ENCODE measurements at places on chromosomes 12 and 14.
A peak's percentile ranks its signal among the peaks of the same experiment; 100 is the strongest.

GRCh38 chr14:37230551-37231194 is 32.9 kb downstream of the MIPOL1 start:
- DNase-seq: peak; percentile 87

GRCh38 chr12:18583655-18584054 is 154.2 kb downstream of the PLCZ1 start:
- DNase-seq: no peak

DNA sequence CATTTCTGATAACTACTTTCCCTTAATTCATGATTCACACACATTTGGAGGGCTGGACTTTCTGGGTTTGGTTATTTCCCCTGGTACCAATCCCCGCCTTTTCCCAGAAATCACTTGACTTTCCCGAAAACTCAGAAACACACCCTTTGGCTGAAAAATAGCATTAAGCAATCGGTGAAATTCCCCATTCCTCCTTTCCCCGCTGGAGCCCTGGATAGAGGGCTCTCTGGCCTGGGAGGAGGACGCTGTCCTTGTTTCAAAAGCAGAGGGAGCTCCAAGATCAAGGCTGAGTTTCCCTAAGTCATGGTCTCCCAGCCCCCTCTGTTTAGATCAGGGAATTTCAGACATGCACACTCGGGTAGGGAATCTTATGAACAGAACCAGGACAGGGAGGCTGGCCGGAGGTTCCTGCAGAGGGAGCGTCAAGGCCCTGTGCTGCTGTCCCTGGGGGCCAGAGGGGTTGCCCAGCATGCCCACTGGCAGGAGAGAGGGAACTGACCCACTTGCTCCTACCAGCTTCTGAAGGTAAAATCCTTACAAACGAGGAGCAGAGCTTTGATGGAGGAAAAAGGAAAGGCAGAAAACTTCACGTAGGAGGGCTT is at the start of gene C1S:
Gene C1S, plus strand, starts transcription at position 366 of the 602 bp plus-strand sequence. CDS start 1,195 bp downstream, outside the sequence.
- DNase-seq: no peak

DNA sequence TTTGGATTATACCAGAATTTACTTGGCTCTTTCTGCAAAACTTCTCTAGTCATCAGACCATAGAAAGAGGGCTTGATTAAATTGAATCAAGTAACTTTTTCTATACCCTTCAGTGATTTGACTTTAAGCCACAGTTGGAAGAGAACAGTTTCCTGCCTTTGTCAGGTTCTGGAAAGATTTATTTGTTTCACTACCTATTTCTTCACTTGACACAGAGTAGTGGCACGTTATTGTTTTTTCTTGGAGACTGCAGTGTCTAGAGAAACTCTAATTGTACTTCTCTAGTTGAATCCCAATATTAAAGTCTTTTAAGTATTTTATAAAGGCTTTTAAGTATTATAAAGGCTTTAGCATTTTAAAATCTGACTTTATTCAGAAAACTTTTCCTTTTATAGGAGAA is 138.1 kb downstream of the TMEM117 start:
- no peak for DNase-seq

- no peak for DNase-seq
Measured at GRCh38 chr12:19409376-19409775, 29.9 kb upstream of the AEBP2 start.

- DNase-seq: peak; percentile 75
Measured at GRCh38 chr12:106955377-106956047, at the start of gene TMEM263. Gene TMEM263 (plus strand): TSS chr12:106955907. CDS start chr12:106967117, 11,210 bp downstream.

DNA sequence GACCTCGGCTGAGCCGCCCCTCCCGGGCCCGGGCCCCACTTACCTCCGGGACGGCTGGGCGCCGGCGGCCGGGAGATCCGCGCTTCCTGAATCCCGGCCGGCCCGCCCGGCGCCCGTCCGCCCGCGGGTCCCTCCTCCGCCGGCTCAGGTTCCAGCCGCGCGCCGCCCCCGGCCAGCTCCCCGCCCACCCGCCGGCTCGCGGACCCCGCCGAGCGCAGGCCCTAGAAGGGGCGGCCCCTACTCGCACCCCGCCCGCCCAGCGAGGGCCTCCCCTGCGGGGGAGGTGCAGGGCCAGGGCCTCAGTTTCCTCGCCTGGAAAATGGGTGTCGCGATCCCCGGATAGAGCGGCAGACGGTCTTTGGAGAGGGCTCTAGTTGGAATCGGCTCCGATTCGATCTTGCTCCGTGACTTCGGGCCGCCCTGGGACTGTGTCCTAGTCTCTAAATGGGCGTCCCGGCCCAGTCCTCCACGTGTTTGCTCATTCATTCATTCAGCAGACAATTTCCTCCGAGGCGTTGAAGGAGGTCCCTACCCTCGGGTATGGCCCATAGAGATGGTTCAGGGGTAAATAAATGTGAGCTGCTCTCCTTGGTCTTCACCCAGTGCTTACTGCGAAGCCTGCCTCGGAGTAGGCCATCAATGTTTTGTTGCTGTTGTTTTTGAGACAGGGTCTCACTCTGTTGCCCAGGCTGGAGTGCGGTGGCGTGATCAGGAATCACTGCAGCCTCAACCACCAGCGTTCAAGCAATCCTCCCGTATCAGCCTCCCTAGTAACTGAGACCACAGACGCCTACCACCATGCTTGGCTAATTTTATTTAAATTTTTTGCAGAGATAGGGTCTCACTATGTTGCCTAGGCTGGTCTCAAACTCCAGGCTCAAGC is at the start of gene TRPV4:
Gene TRPV4, minus strand, starts transcription at position 92 of the 883 bp plus-strand sequence. CDS start 18,602 bp downstream, outside the sequence.
- no peak for DNase-seq

Data from NCI-H1694 (cell line).